ENCODE measurements at places on chromosomes 12 and 14.

DNA sequence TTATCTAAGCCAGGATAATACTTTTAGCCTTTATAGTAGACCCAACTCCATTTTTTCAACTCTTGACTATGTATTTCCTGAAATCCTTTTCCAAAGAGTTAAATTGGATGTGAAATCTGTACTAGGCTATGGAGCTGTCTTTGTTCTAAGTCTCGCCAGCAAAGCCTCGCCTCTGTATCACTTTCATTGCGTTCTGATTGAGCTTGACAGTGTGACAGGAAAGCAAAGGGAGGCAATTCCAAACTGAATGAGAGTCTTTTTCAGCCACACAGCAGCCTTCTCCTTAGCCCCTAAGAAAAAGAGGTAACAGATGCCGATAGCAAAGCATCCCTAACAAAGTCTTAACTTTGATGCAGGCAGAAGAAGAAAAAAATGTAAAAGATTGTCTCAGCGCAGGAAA is 154.6 kb upstream of the OTX2 start:
- DNase-seq = no peak

- no peak for DNase-seq
Observed at GRCh38 chr14:79552778-79553177, 658.5 kb downstream of the DIO2 start.

DNA sequence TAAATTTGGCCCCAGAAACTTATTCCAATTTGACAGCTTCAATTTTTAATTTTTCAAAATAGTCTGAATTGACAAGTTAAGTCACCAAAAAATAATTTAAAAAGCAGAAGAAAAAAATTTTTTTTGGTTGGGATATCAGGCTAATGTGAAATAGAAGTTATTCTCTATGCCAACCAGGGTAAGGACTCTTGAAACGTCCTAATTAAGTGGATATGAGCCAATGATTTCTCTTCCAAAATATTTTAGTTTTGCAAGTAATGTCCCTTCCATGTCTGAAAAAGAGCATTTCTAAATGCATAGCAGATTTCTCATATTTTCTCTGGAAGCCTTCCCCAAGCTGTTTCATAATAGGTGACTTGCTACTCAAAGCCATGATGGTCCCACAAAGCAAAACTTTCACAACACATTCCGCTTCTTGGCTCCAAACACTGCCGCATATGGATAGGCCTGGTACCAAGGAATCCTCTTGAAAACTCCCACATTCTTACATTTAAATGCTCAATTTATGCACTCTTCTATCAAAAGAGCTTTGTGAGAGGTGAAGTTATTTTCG is 65.1 kb downstream of the SIX6 start:
- no peak for DNase-seq

- no peak for DNase-seq
Observed at GRCh38 chr14:22500954-22501726, 87.9 kb downstream of the DAD1 start.

DNA sequence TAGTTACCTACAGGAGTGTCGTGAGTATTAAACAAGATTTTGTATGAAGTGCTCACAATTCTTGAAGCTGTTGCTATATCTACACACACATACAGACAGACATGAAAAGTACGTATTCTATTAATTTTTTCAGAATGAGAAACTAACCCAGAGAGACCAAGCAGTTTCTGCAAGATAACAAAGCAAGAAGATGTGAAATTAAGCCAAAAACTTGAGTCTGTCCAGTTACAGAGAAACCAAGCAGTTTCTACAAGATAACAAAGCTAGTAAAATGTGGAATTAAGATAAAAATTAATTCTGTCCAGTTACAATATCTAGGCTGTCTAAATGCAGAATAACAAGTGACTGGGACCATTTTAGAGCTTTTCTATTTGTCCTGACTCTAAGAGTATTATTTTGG is 132.4 kb downstream of the ALG10B start:
- no peak for DNase-seq

DNA sequence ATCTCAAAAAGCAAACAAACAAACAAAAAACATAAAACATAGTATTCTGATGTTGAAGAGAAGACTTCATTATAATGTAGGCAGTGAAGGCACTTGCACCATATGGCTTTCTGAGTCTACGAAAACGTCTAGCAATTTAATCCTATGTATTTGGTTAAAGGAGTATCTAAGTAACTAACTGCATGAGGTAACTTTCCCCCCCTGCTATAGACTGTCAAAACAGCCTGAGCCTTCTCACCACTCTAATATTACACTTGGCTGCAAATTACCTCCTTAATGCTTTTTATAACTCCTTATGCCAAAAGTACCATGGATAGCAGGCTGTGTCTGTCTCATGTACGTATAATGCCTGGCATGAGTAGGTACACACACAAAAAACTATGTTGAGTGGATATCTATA is 607.6 kb upstream of the FLRT2 start:
- DNase-seq = no peak

GRCh38 chr12:8668441-8668840 is 5.8 kb upstream of the MFAP5 start:
- no peak for DNase-seq

DNA sequence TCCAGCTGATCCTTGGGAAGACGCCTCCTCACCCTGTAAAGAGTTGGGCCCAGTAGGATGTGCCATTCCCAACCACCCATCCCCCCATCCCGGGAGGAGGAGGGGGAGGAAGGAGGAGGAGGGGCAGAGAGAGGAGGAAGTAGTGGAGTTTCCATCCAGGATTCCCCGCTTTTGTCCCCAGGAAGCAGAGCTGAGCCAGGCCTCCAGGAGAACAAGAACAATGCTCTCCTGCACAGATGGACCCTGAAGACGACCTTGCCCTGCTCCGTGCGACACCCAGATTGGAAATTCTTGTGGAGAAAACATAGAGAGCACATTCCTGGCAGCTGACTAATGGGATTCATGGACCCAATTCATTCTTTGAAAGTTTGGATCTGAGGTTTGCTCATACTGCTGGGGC is 132.3 kb upstream of the CRY1 start:
- DNase-seq = no peak
